ENCODE measurements at places on chromosomes 7 and 10.
A peak's percentile ranks its signal among the peaks of the same experiment; 100 is the strongest.

GRCh38 chr7:69412331-69413146 is 185.7 kb upstream of the AUTS2 start:
- peak; percentile 83 for DNase-seq

- no peak for DNase-seq
These were observed 6.8 kb downstream of the GIGYF1 start for GRCh38 chr7:100687261-100687660.

GRCh38 chr10:876438-876837 is 55.1 kb downstream of the LARP4B start:
- no peak for DNase-seq

DNA sequence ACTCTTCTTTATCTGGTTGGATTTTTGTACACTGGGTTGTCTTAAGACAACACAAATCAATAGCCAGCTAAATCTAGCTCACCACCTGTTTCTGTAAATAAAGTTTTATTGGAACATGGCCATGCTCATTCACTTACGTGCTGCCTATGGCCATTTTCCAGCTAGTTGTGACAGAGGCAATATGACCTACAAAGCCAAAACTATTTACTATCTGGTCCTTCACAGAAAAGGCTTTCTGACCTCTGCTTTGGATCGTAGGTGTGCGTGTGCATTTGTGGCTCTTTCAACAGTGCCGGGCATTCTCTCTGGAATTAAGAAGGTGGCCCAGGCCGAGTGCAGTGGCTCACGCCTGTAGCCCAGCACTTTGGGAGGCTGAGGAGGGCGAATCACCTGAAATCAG is 45.5 kb downstream of the NRAP start:
- no peak for DNase-seq

- no peak for DNase-seq
These were observed 49.8 kb downstream of the EBF3 start for GRCh38 chr10:129914153-129914855.

- DNase-seq: no peak
These were observed 124.9 kb downstream of the CCSER2 start for GRCh38 chr10:84453303-84453702.

DNA sequence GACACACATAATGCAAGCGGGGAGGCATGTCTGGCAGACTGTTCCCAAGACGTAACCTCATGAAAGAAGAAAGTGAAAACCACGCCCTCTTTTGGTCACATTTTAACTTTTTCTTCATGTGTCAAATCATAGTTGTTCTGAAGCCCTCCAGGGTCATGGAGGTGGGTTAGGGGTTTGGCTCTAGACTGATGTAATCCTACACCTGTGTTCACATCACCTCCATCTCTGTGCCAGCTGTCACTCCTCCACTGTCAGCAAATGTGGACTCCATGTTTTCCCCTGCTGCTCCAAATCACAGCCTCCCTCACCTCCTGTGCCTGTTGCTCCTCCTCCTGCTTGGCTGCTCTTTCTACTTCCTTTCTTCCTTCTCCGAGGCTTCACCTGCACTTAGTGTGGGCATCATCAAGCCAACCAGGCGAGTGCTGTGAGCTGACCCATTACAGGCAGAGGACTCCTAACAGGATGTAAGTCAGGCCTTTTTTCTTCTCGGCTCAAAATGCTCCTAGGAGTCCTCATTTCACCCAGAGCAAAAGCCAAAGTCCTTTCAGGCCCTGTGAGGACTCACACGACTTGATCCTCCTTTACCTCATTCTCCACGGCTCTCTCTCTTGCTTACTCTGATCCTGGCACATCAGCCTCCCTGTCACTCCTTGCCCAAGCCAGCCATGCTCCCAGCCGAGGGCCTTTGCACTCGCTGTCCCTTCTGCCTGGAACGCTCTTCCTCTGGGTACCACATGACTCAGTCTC is 66.4 kb upstream of the IFRD1 start:
- peak; percentile 28 for DNase-seq

GRCh38 chr7:65441010-65441409 is 67.4 kb downstream of the ZNF92 start:
- DNase-seq: no peak

DNA sequence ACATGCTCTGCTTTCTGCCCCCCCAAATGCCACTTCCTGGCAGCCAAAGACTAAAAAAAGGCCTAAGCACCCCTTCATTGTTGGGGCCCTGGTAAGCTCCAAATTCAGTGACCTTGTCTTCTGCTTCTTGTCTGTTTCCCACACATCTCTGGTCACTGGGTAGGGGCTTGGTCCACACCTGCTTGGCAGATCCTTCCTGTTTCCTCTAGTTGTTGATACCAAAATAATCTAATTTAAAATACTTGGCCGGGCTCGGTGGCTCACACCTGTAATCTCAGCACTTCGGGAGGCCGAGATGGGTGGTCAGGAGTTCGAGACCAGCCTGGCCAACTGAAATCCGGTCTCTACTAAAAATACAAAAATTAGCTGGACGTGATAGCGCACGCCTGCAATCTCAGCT is 130.6 kb downstream of the CAMK1D start:
- no peak for DNase-seq
